ENCODE measurements at places on chromosomes 12 and 14.

DNA sequence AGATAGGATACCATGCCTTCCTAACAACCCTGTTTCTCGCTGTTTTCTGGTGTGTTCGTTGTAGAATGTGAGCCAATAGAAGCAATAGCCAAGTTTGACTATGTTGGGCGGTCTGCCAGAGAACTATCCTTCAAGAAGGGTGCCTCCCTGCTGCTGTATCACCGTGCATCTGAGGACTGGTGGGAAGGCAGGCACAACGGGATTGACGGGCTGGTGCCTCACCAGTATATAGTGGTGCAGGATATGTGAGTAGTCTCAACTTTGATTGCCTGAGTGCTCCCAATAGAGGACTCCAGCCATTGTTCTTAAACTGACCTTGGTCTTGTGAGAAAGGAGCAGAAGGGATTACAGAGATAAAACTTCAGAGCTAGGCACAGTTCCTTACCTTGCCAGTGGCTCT is 96.2 kb downstream of the KICS2 start:
- no peak for DNase-seq

- no peak for DNase-seq
Measured at GRCh38 chr14:93716746-93717667, 71.3 kb downstream of the PRIMA1 start.

GRCh38 chr14:36604757-36605505 is 22.5 kb upstream of the NKX2-8 start:
- peak; percentile 31 for DNase-seq

DNA sequence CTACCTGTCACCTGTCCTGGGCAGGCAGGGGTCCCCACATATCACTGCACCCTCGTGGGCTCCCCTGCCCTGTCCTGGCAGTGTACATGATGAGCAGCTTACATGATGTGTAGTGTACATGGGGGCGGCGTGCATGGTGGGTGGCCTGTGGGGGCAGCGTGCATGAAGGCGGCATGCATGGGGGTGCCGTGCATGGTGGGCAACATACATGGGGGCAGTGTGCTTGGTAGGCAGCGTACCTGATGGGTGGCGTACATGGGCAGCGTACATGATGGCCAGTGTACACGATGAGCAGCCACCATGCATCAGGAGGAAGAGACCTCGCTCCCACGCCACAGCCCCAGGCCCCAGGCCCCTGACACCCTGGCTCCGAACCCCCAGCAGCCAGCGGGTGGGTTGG is 266.3 kb downstream of the CACNA1C start:
- no peak for DNase-seq

DNA sequence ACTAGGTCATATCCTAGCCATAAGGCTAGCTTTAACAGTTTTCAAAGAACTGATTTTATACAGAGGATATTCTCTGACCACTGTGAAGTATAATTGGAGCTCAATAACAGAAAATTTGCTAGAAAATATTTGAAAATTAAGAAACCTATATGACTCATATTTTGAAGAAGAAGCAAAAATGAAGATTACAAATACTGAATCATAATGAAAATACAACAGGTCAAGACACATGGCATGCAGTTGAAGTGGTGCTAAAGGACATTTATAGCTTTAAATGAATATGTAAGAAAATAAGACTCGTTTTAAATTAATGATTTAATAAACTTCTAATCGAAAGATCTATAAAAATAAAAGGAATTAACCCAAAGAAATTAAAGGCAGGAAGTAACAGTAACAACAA is 1234.6 kb downstream of the SLC16A7 start:
- no peak for DNase-seq

- DNase-seq: no peak
Measured at GRCh38 chr12:115755061-115755724, 522.3 kb downstream of the MED13L start.

GRCh38 chr14:105348169-105348944 is 33.8 kb downstream of the PACS2 start:
- DNase-seq: no peak

- no peak for DNase-seq
Measured at GRCh38 chr12:76697849-76698248, 66.1 kb upstream of the ZDHHC17 start.

GRCh38 chr14:50920482-50921230 is 23.6 kb downstream of the PYGL start:
- DNase-seq: no peak

DNA sequence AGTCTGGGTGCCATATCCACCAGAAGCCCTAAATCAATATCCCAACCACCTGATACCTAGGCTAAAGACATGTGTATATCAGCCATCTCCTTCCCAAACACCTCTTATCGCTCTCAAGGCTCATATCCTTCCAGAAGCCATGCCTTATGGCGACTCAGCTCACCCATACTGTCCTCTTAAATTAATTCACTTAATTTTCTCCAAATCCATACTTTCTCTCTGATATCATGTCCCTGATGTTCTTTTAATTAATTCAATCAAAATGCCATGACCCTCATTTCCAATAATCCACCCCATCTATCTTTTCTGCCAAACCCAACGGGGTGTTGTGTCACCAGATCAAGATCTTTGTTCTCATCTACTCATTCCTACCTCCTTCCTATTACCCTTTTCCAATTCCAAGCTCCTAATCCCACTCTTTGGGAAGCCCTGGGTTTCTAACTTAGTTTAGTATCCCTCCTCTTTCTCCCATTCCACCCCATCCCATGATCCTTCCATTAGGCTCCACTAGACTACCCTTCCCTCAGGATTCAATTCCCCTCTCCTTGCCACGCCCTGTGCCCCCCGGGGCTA is 723 bp downstream of the ATF7 start:
- no peak for DNase-seq
